Activated effector memory CD4-positive, alpha-beta T cell treated with Interleukin-2 at 50 U/mL for 16 hours (primary cell): ENCODE measurements at places on chromosomes 2 and 18.

DNA sequence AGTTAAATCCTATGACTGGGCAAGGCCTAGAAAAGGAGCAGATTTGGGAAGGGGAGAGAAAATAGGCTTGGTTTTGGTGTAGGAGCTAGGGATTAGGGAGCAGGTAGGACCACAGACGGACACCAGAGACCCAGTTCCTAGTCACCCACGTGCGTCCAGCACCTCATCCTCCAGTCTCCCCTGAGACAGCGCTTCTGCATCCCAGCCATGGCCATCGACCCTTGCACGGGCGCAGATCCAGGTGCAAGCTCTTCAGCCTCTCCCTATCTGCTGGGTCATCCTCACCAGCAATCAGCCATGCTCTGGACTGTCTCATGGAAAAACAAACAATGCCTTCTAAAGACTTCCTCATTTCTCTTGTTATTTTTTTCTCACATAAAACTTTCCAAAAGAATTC, 246.8 kb upstream of the RAB6C start:
- DNase-seq = no peak

GRCh38 chr2:172972005-172972619, 103.5 kb upstream of the MAP3K20 start:
- DNase-seq = no peak

- no peak for DNase-seq
These were observed 11.0 kb upstream of the TRIB2 start for GRCh38 chr2:12705742-12706141.

DNA sequence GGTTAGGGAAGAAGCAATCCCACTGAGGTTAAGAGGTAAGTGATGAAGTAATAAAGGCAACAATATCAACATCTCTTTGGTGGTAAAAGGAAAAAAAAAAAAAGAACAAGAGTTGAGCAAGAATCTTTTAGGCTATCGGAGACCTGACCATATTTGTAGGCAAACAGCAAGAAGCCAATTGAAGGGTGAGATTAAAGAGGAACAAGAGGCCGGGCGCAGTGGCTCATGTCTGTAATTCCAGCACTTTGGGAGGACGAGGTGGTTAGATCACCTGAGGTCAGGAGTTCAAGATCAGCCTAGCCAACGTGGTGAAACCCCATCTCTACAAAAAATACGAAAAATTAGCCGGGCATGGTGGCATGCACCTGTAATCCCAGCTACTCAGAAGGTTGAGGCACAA, 11.3 kb downstream of the VPS54 start:
- DNase-seq = no peak

DNA sequence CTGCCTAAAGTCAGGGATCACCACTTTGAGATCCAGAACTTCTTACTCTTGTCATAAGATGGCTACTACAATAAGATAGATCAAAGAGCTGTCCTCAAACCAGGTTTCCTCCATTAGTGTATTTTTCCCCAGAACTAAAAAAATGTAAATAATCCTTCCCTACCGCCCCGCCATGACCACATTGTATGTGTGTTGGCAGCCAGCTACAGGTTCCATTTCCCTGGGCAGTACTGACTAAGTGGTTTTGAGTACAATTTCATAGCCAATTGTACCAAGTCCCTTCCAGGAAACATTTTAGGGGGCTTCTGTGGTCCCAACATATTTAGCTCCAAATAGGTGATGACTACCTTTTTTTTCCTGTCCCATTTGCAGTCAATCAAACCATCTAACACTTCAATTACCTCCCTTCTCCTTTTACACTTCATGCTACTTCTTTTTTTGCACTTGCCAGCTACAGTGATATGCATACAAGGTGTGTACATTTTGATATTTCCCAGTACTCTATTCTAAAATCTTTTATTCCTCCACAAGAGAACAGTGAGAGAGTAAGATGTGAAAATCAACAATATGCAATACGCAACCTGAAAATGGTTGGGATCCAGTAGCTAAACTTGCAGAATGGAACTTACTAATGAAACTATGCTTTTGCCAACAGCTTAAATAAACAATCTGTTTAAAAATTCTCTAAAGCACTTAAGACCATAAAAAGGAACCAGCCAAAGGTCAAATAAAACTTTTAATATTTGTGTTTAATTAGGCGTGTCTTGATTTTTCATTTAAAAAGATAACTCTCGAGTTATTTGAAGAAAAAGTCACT, 3.9 kb downstream of the PUM2 start:
- DNase-seq = no peak

DNA sequence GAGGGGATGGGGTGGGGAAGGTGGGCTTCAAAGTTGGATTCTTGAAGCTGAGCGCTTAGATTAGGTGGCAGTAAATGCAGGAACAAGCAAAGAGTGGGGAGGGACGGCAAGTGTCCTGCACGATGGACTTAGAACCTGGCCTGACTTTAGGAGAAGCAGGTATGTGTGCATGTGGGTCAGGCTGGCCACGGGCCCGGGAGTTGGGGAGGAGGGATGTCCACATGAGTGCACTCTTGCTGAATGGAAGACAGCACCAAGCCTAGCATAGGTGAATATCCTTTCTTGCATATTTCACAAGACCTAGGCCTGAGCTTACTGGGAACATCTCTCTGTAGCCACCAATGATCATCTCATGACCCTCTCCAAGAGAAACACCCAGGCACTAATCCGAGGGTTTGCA, 96.1 kb downstream of the DDX1 start:
- no peak for DNase-seq

GRCh38 chr2:201715459-201715858, 17.0 kb upstream of the MPP4 start:
- DNase-seq = no peak

GRCh38 chr18:55376387-55376786, 211.6 kb downstream of the TCF4 start:
- no peak for DNase-seq

- no peak for DNase-seq
These were observed 568.3 kb downstream of the LRRTM4 start for GRCh38 chr2:76953733-76954347.

- DNase-seq = no peak
These were observed 798.5 kb downstream of the SATB2 start for GRCh38 chr2:198659096-198659870.

- peak; percentile 14 for DNase-seq
These were observed 17.3 kb upstream of the CYS1 start for GRCh38 chr2:10097352-10098148.

DNA sequence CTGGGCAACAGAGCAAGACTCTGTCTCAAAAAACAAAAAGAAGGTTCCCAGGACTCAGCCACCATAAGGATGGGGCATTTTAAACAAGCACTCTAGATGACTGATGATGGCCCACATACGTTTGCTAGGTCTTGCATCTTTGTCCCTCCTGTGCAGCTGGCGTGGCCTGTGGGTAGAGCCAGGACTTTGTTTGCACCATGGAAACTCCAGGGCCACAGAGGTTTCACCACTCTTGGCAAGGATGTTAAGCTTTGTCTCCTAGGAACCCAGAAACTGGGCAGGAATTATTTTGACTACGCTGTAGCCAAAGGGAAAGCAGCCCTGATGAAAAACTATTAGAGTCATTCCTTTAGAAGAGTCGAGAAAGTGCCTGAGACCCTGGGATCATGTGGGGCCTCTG, 75.3 kb upstream of the STPG4 start:
- DNase-seq = no peak

GRCh38 chr2:24597181-24597870, 106.3 kb downstream of the NCOA1 start:
- DNase-seq = no peak

DNA sequence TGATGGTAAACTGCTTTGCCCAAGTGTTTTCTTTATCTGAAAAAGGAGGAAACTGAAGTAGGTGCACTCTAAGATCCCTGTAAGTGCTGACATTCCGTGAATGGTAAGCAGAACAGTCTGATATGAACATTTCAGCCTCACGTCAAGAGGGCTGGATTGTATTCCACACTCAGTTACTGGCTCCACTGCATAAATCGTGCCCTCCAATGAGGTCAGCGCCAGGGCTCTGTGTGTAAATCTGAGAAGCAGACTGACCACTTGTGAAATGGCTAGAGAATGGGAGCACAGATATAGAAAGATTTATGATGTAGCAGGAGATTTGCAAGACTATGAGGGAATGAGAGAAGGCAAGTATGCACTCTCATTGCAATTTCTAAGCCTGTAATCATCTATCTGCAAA, 153.0 kb downstream of the ICOS start:
- no peak for DNase-seq

DNA sequence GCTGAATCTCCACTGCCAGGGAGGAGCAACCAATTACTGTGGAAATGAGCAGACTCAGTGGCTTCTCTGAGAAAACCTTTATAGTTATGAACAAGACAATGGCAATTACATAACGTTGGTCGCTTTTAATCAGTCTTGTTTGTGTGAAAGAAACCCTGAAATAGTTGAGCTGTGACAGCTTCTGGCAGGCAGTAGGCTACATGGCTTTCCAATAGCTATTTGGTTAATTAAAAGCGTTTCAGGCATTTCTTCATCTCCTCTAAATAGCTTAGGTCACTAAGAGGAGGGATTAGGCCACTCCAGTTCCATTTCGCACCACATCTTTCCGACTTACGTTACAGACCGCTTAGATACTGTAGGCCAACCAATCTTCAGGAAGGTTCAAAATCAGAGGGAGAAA, 794.4 kb upstream of the ID2 start:
- no peak for DNase-seq

DNA sequence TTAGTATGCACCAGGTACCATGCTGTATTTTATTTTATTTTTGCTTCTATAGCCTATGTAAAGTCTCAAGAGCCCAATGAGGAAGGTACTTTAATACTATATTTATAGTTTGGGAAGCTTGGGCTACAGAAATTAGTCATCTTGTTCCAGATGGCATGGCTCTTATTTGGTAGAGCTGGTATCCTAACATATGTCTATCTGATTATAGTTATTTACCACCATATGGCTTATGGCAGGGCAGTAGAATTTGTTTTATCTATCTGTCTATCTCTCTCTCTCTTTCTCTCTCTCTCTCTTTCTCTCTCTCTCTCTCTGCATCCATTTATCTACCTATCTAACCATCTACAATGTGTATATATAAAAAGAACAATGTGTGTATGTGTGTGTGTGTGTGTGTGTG, 1293.7 kb upstream of the SLC39A10 start:
- DNase-seq = no peak

GRCh38 chr2:8564475-8564874, 117.4 kb upstream of the ID2 start:
- DNase-seq = no peak

DNA sequence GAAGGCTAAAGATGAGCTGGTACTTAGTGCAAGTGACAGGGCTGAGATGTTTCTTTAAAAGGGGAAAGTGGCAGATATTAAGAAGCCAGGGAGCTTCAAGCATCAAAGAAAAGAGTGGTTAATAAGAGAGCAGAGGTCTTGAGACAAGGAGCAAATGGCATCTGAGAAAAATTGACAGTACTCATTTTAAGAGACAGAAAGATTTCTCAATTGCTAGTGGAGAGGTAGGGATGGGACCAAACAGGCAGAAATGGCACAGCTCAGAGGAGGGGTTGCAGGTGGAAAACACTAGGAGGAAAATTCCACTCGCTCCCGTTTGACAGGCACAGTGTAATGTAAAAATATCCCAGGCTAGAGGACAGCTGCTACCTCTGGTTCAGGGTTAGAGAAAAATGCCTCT, 593.4 kb upstream of the LRATD1 start:
- no peak for DNase-seq

- no peak for DNase-seq
These were observed 128.7 kb upstream of the CYP26B1 start for GRCh38 chr2:72276356-72276755.

- DNase-seq = no peak
These were observed 451.0 kb downstream of the SLC4A3 start for GRCh38 chr2:220078439-220078838.

DNA sequence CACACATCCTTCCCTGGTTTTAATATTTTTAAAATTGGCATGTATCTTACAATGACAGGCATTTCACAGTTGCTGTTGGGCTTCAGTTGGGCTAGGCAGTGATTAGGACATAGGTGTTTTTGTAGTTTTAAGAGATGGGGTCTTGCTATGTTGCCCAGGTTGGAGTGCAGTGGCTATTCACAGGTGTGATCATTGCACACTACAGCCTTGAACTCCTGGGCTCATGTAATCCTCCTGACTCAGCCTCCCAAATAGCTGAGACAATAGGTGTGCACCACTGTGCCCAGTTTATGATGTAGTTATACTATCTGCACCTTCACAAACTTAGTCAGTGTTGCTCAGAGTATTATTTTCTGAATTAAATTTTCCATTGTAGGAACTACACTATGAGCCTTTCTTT, 43.3 kb downstream of the PCARE start:
- DNase-seq = no peak

DNA sequence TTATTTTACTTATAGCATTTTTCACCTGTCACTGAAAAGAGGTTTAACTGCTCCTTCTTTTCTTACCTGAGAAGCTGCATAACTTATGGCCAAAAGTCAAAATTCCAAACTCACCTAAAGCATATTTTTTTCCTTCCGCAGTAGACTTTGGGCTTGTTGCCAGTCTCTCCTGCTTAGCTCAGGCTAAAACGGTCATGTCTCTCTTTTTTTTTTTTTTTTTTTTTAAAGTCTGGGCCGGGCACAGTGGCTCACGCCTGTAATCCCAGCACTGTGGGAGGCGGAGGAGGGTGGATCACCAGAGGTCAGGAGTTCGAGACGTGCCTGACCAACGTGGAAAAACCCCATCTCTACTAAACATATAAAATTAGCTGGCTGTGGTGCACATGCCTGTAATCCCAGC, 113.5 kb downstream of the RTN4 start:
- DNase-seq = no peak

- no peak for DNase-seq
These were observed at the start of gene GPR148 for GRCh38 chr2:130728549-130729316. GPR148 (plus strand) TSS chr2:130729070; CDS start chr2:130729152, 82 bp downstream.

DNA sequence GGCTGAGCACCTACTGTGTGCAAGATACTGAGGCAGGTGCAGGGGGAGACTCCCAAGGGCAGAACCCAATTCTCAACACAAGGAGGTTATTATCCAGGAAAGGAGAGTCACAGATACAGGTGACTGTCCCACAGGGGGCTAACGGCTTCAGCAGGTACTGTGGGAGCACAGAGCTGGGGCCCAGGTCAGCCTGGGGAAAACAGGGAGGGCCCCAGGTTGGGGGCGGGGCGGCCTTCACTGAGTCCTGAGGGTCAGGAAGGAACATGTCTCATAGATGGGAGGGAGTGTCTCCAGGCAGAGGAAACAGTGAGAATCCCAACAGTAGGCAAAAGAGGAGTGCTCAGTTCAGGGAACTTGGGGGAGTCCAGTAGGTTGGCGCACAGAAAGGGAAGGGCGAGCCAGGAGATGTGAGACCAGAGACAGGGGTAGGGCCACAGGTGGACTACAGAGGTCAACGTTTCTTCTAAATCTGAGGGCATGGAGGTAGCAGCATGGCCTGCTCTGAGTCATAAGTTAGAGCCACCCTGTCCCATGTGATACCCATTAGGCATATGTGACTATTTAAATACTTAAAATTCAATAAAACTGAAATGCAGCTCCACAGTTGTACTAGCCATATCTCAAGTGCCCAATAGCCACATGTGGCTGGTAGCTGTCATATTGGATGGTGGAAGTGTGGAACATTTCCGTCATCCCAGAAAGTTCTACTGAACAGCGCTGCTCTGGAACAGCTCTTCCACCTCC, 157.2 kb downstream of the TTC32 start:
- DNase-seq = no peak

- DNase-seq = no peak
These were observed 115.0 kb downstream of the ZBTB7C start for GRCh38 chr18:48293954-48294898.

- DNase-seq = no peak
These were observed 74.9 kb downstream of the ANTXR1 start for GRCh38 chr2:69087912-69088240.

- no peak for DNase-seq
These were observed 7.7 kb upstream of the RHOB start for GRCh38 chr2:20439193-20439475.

GRCh38 chr2:153622285-153622684, 143.7 kb upstream of the RPRM start:
- DNase-seq = no peak
